ENCODE measurements at places on chromosomes 1 and 21.

DNA sequence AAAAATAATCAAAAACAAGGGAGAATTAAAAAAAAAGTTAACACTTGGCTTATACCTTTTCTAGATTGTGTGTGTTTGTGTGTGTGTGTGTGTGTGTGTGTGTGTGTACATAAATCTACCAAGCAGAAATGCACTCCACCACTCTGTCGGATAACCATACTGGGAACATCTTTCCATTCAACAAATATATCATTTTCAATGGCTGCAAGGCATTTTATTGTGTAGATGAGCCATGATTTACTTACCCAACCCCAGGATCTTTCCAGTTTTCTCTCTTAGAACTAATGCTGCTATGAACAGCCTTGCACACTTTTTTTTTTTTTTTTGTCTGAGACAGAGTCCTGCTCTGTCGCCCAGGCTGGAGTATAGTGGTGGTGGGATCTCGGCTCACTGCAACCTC, 25.8 kb downstream of the LRRC38 start:
- no peak for DNase-seq

- peak; percentile 33 for DNase-seq
Observed at GRCh38 chr1:20640183-20640597, 6.9 kb downstream of the PINK1 start.

GRCh38 chr1:237306726-237307125, 264.7 kb downstream of the RYR2 start:
- no peak for DNase-seq

DNA sequence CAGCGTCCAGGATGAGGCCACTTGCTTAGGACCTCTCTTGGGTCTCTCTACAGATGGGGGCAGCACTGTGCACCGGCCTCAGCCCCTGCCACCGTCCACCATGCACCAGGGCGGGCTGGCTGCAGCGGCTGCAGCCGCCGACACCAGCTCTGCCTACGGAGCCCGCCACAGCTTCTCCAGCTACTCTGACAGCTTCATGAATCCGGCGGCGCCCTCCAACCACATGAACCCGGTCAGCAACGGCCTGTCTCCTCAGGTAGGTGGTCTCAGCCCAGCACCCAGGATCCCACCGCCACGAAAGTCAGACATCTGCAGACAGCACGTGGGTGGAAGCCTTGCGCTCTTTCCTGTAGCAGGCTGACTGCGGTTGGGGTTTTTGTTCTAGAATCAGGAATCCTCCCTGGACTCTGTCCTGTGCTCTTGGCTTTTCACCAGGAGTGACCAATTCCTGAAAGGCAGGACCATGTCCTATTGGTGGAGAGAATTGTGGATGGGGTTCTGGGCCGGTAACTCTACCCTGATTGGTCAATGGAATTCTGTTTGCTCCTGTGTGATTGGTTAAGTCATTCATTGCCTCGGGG, 72.5 kb downstream of the PAX7 start:
- peak; percentile 47 for DNase-seq

GRCh38 chr1:115479055-115479482, 141.0 kb upstream of the NGF start:
- no peak for DNase-seq

- DNase-seq: no peak
Observed at GRCh38 chr1:68136187-68136586, 85.8 kb upstream of the DIRAS3 start.

GRCh38 chr1:93907718-93908117, 1.5 kb downstream of the GCLM start:
- DNase-seq: peak; percentile 8

GRCh38 chr1:21318714-21319159, 28.5 kb upstream of the ECE1 start:
- DNase-seq: peak; percentile 74

GRCh38 chr1:160716013-160716412, 4.4 kb upstream of the CD48 start:
- no peak for DNase-seq
